GM12878 (cell line): ENCODE measurements at places on chromosomes 4 and X. TPM values are rescaled to one million over a fixed set of nuclear protein-coding genes. Genes with fewer than 3 reads are reported as not detected.

VCX3A gene
- not detected in 2 replicates for total RNA-seq

DNA sequence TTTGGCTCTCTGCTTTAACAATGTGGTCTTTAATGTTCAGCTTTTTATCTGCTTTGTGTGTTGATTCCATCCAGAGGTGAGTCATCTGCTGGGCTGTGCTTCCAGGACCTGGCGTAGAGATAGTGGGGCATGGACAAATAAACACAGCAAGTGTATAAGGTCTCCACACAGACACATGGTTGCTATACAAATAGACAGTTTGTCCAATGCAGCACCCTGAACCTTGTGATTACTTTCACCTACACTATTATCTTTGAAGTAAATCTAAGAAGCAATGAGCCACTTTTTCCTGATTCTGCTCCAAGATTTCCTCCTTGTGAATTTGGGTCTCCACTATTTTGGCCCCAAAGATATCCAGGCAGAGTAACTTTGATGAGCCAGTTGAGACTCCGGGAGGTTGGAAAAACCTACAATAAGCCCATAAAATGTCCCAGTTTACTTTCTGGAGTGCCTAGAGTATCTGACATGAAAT is 12.1 kb downstream of the PPARGC1A start:
- H3K4me1 ChIP-seq: no peaks in the 10 kb centered on the region
- no peak for DNase-seq
- H3K27me3 ChIP-seq: no peaks in the 10 kb centered on the region
- H3K27ac ChIP-seq: no peak overlapping the region
- H3K36me3 ChIP-seq: no peaks in the 10 kb centered on the region
- no peak overlapping the region for H3K4me3 ChIP-seq

DNA sequence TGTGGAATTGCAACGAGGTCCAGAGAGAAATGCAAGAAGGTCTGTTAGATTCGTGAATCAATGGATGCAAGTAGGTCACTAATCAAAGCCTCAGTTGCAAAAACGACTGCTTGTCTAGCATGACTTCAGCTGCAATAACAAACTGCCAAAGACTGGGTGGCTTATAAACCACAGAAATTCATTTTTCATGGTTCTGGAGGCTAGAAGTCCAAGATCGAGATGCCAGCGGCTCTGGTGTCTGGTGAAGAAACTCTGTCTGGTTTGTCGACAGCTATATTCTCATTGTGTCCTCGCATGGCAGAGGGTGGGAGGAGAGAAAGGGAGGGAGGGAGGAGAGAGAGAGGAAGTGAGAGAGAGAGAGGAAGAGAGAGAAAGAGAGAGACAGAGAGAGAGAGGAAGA is 114.7 kb downstream of the MXRA5 start:
- H3K4me3 ChIP-seq: no peak overlapping the region
- no peaks in the 10 kb centered on the region for H3K27me3 ChIP-seq
- H3K27ac ChIP-seq: no peak overlapping the region
- H3K36me3 ChIP-seq: no peaks in the 10 kb centered on the region
- H3K4me1 ChIP-seq: no peaks in the 10 kb centered on the region

NXF2B gene
- not detected in 2 replicates for total RNA-seq

- H3K36me3 ChIP-seq: no peaks in the 10 kb centered on the region
- DNase-seq: no peak
- no peaks in the 10 kb centered on the region for H3K4me1 ChIP-seq
- no peak overlapping the region for H3K4me3 ChIP-seq
- no peak overlapping the region for H3K27ac ChIP-seq
Measured at GRCh38 chrX:154596290-154596929, 11.5 kb downstream of the CTAG1A start.

- no peak overlapping the region for H3K27ac ChIP-seq
- H3K27me3 ChIP-seq: no peaks in the 10 kb centered on the region
- no peak overlapping the region for H3K4me3 ChIP-seq
- H3K36me3 ChIP-seq: no peaks in the 10 kb centered on the region
Measured at GRCh38 chrX:111519215-111519614, 7.8 kb downstream of the SERTM2 start.

- DNase-seq: no peak
- no peak overlapping the region for H3K27ac ChIP-seq
- H3K27me3 ChIP-seq: no peaks in the 10 kb centered on the region
- H3K4me3 ChIP-seq: no peak overlapping the region
Measured at GRCh38 chr4:103402198-103402597, 204.1 kb upstream of the CENPE start.

GRCh38 chrX:46912098-46912602 is at the start of gene JADE3:
TSS of gene JADE3 (plus strand) at chrX:46912421. CDS start at chrX:46984895, 72,474 bp downstream.
- no peaks in the 10 kb centered on the region for H3K4me1 ChIP-seq
- no peaks in the 10 kb centered on the region; the same call in 1 of the 2 replicates for H3K27me3 ChIP-seq
- DNase-seq: no peak

DNA sequence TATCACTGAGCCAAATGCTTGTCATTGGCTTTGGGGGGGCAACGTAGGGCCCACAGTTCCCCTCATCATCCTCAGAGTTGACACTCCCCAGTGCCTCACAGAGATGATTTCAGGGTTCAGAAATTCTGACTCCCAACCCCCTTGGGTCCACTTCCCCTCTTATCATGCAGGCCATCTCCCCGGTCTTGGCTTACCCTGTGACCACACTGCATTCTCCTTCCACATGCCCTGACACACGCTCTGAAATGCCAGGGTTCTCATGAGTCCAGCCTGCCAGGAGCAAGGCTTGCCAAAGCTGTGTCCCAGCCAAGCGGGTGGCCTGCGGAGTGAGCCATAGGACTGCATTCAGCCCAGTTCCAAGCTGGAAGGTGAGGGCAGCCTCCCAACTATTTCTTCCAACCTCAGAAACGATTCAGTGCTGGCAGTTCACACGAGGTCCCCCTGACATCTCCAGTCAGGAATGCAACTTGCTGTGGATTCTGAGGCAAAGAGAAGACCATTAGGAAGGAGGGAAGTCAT is 101.2 kb downstream of the SMIM20 start:
- H3K4me3 ChIP-seq: no peak overlapping the region
- H3K4me1 ChIP-seq: no peaks in the 10 kb centered on the region
- H3K27me3 ChIP-seq: no peaks in the 10 kb centered on the region
- no peak overlapping the region for H3K27ac ChIP-seq
- no peak for DNase-seq

FABP2 gene
- not detected in 2 replicates for total RNA-seq

GRCh38 chrX:1477801-1478458 is 25.2 kb upstream of the ASMTL start:
- H3K36me3 ChIP-seq: peaks cover 6% of the 10 kb centered on the region; the same call in 1 of the 2 replicates
- peaks cover 33% of the 10 kb centered on the region for H3K4me1 ChIP-seq
- no peaks in the 10 kb centered on the region for H3K27me3 ChIP-seq
- no peak overlapping the region for H3K4me3 ChIP-seq

GSPT2 gene
- total RNA-seq: 11.8 and 12.0 TPM in 2 replicates

P2RY10 gene
- 72.2 TPM in 2 replicates for total RNA-seq

NEUROG2 gene
- 1.9 and 2.9 TPM in 2 replicates for total RNA-seq

- H3K27ac ChIP-seq: no peak overlapping the region
- no peaks in the 10 kb centered on the region for H3K36me3 ChIP-seq
- DNase-seq: no peak
- H3K4me1 ChIP-seq: peaks cover 3% of the 10 kb centered on the region; the same call in 1 of the 2 replicates
- peak overlapping the region; percentile 59 for H3K4me3 ChIP-seq
Measured at GRCh38 chrX:134548257-134549201, 88.6 kb downstream of the HPRT1 start.

DNA sequence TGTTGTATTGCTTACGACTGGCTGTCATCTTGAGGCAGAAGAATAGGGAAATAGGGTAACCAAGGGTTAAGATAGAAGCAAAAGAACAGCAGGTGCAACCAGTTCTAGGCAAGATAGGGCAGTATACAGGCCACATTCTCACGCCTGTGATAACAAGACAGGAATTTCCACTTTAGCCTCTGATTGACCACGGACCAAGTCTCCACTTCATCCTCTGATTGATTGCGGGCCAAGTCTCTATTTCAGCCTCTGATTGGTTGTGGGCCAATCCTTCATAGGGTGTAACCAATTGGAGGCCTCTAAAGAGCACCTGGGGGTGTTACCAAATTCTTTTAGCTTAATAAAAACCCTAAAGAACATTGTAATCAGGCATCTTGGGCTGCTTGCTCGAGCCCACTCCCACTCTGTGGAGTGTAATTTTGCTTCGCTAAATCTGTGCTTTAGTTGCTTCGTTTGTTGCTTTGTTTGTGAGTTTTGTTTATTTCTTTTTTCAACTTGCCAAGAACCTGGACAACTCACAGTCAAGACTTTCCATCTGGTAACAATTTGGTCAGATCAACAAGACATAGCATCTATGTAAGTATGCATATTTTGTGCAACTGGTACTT is 8.7 kb upstream of the TBC1D9 start:
- no peaks in the 10 kb centered on the region for H3K27me3 ChIP-seq
- no peaks in the 10 kb centered on the region for H3K4me1 ChIP-seq
- no peak overlapping the region for H3K27ac ChIP-seq

- no peak for DNase-seq
- no peaks in the 10 kb centered on the region for H3K27me3 ChIP-seq
- no peak overlapping the region for H3K27ac ChIP-seq
Measured at GRCh38 chr4:53592686-53593501, 1.6 kb upstream of the LNX1 start.

DNA sequence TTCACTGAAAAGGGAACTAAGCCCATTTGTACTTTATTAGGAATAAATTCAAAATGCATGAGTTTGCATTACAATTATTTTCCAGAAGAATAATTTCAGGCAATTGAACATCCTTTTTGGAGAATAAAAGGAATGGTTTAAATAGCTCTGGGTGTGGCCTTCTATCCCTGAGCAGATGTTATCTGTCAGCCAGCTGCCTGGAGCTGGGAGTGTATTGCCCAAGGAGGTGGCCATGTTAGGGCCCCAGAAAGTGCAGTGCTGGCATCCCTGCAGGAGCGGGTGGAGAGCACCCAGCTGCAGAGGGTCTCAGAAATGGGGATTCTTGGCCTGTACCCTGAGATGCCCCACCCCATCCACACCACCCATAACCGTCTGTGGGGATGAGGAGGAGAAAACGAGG is 21.6 kb upstream of the VEGFD start:
- H3K27ac ChIP-seq: no peak overlapping the region
- no peaks in the 10 kb centered on the region for H3K4me1 ChIP-seq
- no peaks in the 10 kb centered on the region for H3K36me3 ChIP-seq
- no peak overlapping the region for H3K4me3 ChIP-seq

- no peak for DNase-seq
- H3K36me3 ChIP-seq: no peaks in the 10 kb centered on the region
- no peak overlapping the region for H3K4me3 ChIP-seq
- no peak overlapping the region for H3K27ac ChIP-seq
Measured at GRCh38 chr4:189304809-189305208, 635.9 kb upstream of the FRG1 start.

DNA sequence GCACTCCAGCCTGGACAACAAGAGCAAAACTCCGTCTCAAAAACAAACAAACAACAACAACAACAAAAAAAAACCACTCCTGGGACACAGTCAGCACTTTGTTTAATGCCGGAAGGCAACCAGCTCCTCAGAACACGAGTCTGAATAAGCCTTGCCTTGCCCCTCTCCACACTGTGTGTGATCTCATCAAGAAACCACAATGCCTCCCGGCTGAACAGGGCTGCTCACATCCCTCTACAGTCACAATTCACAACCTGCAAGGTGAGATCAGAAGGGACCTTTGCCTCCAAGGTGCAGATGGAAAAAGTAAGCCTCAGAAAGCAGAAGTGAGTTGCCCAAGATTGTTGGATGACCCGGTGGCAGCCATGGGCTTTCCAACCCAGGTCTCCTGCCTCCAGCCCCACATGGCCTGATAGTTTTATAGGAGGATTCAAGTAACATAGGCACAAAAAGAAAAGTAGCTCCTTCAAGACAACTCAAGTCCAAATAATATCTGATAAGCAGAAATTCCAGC is 80.8 kb downstream of the JAKMIP1 start:
- no peak overlapping the region for H3K4me3 ChIP-seq
- no peak for DNase-seq
- no peaks in the 10 kb centered on the region for H3K4me1 ChIP-seq
- no peak overlapping the region for H3K27ac ChIP-seq
- H3K36me3 ChIP-seq: no peaks in the 10 kb centered on the region

ADGRG4 gene
- total RNA-seq: not detected in 2 replicates

DNA sequence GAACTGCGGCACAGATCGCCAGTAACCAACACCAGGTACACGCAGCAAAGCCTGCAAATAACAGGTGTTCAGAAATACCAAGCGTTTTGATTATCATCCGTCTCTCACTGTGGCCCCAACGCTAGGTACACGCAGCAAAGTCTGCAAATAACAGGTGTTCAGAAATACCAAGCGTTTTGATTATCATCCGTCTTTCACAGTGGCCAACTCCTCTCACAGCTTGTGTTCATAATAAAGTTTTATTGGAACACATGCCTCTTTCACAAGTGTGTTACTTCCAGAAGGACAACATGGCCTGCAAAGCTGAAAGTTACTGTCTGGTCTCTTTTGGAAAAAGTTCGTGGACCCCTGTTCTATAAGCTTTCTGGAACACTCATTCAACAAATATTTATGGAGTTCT is 153.1 kb downstream of the AFAP1 start:
- DNase-seq: no peak
- H3K4me1 ChIP-seq: peaks cover 15% of the 10 kb centered on the region
- no peak overlapping the region for H3K4me3 ChIP-seq

DNA sequence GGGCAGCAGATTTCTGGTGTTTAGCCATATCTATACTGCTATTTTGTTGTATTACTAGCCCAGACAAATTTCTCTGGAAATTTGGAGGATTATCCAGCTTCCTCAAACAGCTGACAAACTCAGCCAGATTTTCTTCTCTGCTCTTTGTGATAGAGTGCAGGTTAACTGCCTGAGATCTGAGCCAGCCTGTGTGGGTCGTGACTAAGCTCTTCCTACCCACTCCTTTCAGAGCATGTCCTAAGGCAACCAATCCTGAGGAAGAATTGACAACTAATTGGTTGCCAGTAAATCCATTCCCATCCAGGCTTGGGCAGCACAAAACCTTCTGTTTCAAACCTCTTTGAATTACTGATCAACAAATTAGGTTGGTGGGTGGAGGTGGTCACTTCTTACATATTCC is 2.5 kb upstream of the GABRA2 start:
- H3K36me3 ChIP-seq: no peaks in the 10 kb centered on the region
- DNase-seq: no peak
- no peaks in the 10 kb centered on the region for H3K4me1 ChIP-seq
- no peak overlapping the region for H3K4me3 ChIP-seq

DNA sequence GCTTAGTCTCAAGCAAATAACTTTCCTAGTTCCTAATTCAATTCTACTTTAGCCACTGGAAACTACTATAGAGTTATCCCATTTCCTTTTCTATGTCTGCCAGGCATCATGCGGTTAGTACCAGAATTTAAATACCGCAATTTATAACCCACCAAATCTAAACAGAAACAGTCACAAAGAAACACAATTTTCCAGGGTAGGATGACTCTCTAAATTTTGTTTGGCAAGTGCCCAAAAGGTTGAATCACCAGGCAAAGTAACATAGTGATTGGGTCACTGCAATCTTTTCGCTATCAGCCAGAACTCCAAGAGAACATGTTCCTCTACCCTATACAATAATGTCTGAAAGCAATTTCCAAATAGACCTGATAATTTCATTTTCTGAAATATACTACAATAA is 240.2 kb upstream of the GRIA3 start:
- DNase-seq: no peak
- H3K4me3 ChIP-seq: no peak overlapping the region
- H3K27me3 ChIP-seq: no peaks in the 10 kb centered on the region

TLR10 gene
- total RNA-seq: 50.4 and 52.8 TPM in 2 replicates
